NCI-H460 (cell line): ENCODE measurements at places on chromosomes 2 and 18.

DNA sequence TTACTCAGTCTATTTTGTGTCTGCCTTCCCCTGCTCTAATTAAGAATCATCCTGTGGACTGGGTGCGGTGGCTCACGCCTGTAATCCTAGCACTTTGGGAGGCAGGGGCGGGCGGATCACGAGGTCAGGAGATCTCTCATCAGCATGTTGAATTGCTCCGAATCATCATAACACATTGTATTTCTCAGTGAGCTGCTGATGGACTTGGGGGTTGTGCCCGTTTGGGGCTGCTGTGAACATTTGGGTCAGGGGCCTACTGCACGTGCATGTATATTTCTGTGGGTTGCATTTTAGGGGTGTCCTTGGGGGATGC, 84.4 kb downstream of the ARHGEF4 start:
- DNase-seq, result no peak

DNA sequence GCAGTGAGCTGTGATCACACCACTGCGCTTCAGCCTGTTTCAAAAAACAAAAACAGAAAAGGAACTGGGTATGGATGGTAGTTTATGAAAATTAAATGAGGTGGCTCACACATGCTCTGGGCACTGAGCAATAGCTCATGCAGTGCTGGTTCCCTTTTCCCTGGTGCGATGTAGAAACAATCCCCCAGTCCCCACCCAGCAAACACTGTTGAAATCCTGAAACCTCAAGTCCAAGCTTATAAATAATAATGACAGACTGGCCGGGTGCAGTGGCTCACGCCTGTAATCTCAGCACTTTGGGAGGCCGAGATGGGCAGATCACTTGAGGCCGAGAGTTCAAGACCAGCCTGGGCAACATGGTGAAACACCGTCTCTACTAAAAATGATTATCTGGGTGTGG, 55.4 kb upstream of the SMAD2 start:
- no peak for DNase-seq

DNA sequence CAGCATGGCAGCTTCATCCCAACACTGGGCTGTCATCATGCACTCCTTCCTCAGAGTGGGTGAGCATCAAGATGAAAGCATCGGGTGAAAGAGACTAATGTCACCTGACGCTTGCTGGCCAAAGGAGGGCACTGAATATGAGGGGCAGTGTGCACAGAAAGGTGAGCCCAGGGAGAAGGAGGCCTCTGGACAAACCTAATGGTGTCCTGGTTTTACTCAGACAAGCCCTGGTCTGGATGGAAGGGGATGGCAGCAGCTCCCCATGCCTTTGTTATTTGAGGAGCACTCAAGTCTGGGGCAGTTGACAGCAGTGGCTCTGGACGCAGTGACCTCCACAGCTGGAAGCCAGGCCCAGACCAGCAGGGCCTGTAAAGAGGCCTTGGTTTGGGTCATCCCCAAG, 209.7 kb downstream of the SMAD2 start:
- DNase-seq, result no peak

GRCh38 chr2:101622210-101623030, 75.1 kb upstream of the MAP4K4 start:
- DNase-seq, result no peak

GRCh38 chr2:236175548-236176150, 7.5 kb upstream of the GBX2 start:
- DNase-seq, result no peak

DNA sequence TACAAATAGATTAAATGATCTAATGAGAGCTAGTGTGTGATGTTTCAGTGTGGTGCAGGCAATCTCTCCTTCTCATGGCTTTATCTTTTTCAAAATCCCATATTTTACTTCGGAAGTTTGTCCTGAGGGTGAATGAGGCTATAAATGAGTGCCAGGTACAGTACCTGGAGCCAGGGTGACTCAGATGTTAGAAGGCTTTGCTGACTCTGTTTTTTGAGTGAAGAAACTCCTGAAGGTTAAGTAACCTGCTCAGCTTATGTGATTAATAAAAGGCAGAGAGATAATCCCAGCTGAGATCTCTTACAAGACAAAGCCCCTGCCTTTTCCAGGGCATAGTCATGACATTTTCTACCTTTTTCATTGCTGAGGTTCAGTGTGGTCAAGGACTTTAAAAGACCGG, 52.6 kb downstream of the MGAT5 start:
- no peak for DNase-seq

GRCh38 chr18:4284528-4284927, 170.6 kb downstream of the DLGAP1 start:
- DNase-seq, result no peak

GRCh38 chr2:58358026-58358425, 116.9 kb upstream of the FANCL start:
- DNase-seq, result no peak
